Upper lobe of right lung (tissue), 1 donor: ENCODE measurements at places on chromosomes 2 and 18.

- DNase-seq = peak; percentile 48
These were observed 68.8 kb upstream of the SMAD7 start for GRCh38 chr18:49019446-49020045.

DNA sequence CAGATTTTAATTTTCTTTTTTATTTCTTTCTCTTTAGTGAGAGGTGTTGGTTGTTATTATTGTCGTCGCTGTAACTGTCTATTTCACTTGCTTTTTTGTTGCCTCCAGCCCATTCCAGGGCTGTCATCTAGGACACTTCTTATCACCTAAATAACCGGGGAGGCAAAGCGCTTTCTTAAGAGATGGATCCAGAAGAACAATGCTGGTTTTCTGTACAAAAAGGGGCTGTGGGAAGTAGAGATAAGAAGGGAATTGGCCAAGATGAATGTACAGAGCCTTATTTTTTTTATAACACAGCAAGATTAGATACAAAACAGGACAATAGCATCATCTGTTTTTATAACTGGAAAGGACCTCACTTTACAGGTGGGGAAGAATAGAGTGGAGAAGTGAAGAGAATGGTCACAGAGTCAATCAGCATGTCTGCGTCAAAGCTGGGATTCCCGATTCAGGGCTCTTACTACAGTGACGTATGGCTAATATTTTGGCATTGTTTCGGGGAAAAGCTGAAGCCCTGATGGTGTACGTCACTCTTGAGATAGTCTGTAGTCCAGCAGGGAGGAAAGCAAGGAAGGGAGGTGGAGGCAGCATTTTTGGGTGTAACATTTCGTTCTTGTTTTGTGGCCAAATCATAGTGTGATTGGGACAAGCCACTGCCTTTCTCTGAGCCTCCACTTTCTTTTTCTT lies 23.2 kb downstream of the IL1B start:
- no peak for DNase-seq

- no peak for DNase-seq
These were observed 85.3 kb upstream of the SULT1C3 start for GRCh38 chr2:108154366-108155061.

DNA sequence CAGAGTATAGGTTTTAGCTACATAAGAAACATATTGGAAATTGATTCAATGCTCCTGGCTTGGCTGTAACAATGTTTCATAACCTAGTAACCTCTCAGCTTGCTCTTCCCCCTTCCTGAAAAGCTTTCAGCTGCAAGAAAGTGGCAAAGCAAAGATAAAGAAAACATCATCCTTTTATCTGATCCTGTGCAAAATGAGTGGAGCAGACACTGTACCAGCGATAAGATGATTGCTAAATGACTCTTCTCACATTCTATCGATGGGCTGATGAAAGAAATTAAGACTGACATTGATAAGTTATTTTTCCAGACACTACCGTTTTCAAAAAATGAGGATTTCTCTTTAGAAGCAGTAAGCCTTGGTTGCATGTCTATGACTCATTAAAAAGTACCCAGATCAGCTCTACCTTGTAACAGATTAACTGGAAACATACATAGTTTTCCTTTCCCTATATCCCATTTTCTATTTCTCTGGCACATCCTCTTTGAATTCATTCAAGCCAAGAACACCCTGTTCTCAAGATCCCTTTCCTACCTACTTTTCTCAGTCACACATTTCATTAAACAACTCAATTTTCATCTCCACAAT lies 87.1 kb upstream of the LYPD1 start:
- no peak for DNase-seq

- no peak for DNase-seq
These were observed 168.2 kb downstream of the KCNS3 start for GRCh38 chr2:18046558-18047212.

GRCh38 chr2:203341741-203342310 lies 13.6 kb downstream of the ABI2 start:
- DNase-seq = no peak

DNA sequence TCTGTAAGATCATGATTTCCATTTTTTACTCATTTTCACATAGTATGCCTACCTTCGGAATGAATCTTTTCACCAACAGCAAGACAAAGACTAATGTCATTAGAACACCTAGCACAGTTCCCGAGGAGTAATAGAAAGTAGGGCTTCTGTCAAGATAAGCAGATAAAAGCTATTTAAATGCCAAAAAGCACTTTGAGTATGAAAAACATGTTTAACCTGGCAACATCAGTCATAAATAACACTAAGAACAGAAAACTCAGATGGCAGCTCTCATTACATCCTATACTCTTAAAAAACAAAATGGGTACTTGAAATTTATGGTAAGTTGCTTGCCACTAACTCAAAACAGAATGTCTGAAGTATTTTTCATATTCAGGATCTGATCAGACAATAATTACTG lies 17.1 kb downstream of the NEMP2 start:
- DNase-seq = no peak

GRCh38 chr2:229634601-229635370 lies 79.6 kb downstream of the DNER start:
- no peak for DNase-seq

- peak; percentile 62 for DNase-seq
These were observed at the start of gene FAM237A for GRCh38 chr2:206642075-206643025. Gene FAM237A, plus strand, starts transcription at chr2:206642487. Its CDS starts 1,750 bp downstream, at chr2:206644237.

GRCh38 chr2:2729246-2729645 lies 398.2 kb upstream of the MYT1L start:
- DNase-seq = no peak

GRCh38 chr2:233289648-233290047 lies 18.0 kb upstream of the SAG start:
- no peak for DNase-seq

DNA sequence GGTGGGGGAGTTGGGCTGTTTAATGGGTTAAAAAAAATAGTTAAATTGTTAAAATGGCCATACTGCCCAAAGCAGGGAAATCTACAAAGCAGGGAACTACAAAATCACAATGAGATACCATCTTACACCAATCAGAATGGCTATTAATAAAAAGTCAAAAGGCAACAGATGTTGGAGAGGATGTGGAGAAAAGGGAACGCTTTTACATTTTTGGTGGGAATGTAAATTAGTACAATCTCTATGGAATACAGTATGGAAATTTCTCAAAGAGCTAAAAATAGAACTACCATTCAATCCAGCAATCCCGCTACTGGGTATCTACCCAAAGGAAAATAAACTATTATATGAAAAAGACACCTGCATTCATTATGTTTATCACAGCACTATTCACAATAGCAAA lies 27.1 kb downstream of the CLHC1 start:
- DNase-seq = no peak

DNA sequence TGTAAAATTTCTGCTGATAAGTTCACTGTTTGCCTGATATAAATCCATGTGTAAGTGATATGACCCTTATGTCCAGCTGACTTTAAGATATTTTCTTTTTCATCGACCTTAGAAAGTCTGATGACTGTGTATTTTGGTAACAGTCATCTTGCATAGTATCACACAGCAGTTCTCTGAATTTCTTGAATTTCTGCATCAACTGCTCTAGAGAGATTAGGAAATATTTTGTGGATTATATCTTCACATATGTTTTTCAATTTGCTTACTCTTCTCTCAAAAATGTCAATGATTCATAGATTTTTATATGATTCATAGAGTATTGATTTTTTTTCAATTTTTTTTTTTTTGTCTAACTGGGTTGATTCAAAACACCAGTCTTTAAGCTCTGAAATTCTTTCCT lies 945.3 kb downstream of the TRIB2 start:
- no peak for DNase-seq

GRCh38 chr2:69514406-69514805 lies 77.2 kb upstream of the NFU1 start:
- no peak for DNase-seq

- DNase-seq = no peak
These were observed 43.3 kb upstream of the PUM2 start for GRCh38 chr2:20393986-20394385.

DNA sequence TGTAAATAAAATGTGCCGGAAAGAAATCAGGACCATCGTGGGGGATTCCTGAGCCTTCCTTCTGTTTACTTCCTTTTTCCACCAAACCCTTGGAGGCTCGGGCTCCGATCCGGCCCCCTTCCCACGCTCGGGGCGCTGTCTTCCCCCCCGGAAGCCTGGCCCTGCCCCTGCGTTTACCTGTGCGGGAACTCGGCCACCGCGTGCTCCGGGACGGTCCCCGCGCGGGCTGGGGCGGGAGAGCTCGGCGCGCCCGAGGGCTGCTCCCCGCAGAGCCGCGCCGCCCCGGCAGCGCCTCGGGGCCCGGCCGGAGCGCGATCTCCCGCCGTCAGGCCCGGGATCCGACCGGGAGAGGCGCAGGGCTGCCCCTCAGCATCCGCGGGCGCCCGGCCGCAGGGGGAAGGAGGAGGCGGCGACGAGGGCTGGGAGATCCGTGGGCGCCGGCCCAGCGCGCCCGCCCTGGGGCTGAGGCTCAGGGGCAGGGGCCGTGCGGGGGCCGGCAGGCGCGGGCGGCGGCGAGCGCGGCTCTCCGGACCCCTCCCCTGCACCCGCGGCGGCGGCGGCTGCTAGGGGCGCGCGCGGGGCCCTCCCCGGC lies 435 bp downstream of the ADCY3 start:
- DNase-seq = no peak
